ENCODE measurements at places on chromosomes 12 and 14. TPM values are rescaled to one million over a fixed set of nuclear protein-coding genes. Genes with fewer than 3 reads are reported as not detected.

DNA sequence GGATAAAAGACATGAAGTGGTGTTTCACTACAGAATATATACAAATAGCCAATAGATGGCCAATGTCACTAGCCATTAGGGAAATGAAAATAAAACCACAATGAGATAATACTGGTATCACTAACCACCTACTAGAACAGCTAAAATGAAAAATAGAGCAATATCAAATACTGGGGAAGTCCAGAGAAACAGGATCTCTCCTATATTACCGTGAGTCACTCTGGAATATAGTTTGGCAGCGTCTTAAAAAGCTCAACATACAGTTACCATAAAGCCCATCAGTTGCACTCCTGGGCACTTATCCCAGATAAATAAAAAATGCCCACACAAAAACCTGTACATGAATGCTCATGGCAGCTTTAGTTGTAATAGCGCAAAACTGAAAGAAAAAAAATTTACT lies 101.7 kb downstream of the TMTC1 start:
- DNase-seq: no peak

- DNase-seq: no peak
Measured at GRCh38 chr14:83058068-83058467, 1524.4 kb upstream of the SEL1L start.

DNA sequence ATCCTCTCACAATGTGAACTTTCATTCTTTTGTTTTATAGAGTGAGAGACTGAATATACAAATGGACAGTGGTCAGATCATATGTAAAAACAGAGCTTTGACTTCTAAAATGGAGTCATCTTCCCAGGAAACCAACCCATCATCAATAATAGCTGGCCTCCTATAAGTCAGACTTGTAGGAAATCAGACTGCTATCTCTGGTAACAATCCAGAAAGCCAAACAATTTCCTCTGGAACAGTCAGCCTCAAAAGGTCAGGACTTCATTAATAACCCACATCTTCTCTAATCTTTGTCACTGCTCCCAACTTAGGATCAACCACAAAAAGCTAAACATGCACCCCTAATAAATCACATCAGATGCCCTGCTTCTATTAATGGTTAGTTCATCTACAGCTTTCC lies 227.9 kb upstream of the G2E3 start:
- no peak for DNase-seq

- no peak for DNase-seq
Measured at GRCh38 chr12:26396402-26396801, 201.0 kb downstream of the SSPN start.

- no peak for DNase-seq
Measured at GRCh38 chr14:99038431-99038820, 233.6 kb downstream of the BCL11B start.

DNA sequence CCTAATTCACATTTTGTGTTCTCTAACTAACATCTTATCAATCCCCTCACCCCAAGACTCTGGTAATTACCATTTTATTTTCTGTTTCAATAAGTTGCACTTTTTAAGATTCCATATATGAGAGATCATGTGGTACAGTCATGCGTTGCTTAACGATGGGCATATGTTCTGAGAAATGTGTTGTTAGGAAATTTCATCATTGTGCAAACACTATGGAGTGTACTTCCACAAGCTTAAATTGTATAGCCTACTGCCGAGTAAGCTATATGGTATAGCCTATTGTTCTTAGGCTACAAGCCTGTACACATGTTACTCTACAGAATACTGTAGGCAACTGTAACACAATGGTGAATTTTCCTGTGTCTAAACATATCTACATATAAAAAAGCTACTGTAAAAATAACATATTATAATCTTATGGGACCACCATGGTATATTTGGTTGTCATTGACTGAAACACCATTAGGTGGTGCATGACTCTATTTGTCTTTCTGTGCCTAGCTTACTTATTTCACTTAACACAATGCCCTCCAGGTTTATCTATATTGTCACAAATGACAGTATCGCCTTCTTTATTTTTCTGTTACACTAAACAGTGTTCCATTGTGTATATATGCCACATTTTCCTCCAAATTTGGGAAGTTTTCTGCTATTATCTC lies 473.4 kb upstream of the LMO3 start:
- no peak for DNase-seq

- peak; percentile 34 for DNase-seq
Measured at GRCh38 chr12:78703820-78704525, 160.6 kb upstream of the SYT1 start.

Gene LHX5
- 3.5 TPM for total RNA-seq

GRCh38 chr14:89279649-89280232 lies 137.3 kb downstream of the FOXN3 start:
- no peak for DNase-seq

Gene KLHL33
- 2.1 TPM for total RNA-seq

Gene IFT43
- total RNA-seq: 20.9 TPM

DNA sequence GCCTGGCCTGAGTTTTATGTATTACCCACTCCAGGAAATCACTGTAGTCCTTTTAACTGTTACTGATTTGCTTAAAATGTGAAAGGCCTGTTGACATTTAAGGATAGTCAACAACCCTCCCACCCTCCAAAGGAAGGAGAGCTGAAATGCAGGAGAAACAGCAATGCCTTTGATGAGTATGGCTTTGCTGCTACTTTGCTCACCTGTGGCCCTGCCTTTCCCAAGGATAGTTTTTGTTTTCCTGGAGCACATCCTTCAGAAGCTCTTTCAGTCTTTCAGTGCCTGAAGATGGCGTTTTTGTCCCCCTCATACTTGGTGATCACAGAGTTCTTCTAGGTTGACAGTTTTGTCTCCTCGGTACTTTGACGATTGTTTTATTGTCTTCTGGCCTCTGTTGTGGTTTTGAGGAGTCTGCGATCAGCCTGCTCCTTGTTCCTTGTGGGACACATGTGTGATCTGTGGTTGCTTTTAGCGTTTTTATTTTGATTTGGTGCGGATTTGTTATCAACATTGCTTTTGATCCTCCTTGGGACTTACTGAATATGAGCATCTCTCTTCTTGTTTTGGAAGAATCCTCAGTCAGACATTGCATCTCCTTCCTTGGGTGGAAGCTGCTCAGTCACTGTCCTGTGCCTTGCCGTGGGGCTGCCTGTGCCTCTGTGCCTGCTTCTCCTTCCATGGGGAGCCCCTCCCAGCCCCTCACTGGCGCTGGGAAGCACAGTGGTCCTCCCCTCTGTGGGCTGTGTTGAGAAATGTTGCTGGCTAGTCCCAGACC lies 17.2 kb downstream of the PACS2 start:
- no peak for DNase-seq

DNA sequence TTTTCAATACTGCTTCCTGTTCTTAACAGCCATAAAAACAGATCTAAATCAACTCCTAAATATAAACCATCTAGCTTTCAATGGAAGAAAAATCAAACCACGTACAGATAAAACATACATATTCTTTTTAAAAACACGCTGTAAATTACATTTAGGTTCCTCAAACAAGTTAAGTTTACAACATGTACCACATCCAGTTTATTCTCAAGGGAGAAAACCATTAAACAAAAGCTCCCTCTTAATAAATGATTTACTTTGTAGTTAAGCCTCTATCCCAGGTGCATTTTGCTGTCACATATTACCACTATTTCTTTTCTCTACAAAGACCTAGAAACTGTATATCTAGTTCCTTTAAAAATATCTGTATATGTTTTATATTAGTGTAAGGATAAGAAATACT lies 3.1 kb downstream of the NUMB start:
- no peak for DNase-seq

DNA sequence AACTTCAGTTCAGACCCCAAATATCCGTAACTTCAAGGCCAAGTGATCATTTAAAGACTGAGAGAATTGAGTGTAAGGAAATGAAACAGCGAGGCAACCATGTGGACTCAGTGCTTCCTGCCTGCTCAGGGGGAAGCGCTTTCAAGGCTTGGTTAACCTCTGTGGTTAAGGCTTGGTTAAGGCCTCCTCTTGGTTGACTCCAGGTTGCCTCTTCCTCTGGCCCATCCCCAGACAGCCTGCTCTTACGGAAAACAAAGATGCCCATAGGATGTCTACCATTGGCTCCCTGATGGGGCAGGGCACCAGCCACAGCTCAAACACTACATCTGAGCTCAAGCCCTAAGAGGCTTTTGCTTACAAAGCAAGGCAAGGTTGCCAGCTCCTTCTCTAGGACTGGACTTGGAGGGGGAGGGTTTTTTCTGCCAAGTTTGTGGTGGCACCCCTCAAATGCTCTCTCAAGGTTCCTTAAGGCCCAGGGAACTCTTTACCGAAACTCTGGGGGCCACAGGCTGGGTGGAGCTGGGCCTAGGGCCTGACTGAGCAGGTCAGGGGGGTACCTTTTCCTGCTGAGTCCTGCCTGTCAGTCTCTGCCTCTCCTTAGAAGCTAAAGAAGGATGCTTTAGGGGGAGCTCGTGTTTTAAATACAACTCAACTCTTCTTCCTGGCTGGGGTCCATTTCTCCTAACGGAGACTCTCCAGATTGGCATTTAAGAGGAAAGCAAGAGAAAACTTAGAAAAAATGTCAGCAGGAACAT lies 13.7 kb downstream of the COL2A1 start:
- no peak for DNase-seq

Gene GALNT9
- total RNA-seq: 9.5 TPM

DNA sequence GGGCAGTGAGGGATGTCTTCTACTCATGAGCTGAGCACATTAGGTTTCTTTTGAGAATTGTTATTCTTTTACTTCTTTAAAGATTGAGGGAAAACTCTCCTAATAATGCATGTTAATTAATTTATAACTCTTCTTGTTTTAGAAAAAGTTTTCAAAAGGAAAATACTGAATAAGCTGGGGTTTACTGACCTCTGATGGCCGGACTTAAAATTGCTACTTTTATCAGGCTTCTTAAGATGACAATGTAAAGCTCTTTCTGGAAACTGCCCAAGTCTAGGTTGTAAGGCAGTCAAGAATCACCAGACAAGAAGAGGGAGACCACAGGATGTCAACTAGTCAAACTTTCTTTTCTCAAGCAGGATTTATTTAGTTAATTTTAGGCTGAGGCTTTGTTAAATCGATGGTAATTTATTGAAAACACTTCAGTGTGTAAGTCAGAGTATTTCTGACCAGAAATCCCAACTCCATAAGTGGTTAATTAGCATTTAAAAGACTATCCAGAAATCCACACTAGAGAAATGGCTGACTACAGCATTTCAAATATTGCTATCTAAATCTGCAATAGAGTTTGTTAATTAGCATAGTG lies 82.1 kb downstream of the AVPR1A start:
- DNase-seq: peak; percentile 50

Gene TC2N
- total RNA-seq: 17.1 TPM

Gene SPIC
- not detected for total RNA-seq

Gene TAS2R19
- 15.9 TPM for total RNA-seq

- DNase-seq: no peak
Measured at GRCh38 chr14:91263329-91263728, 18.8 kb upstream of the GPR68 start.

GRCh38 chr14:51661504-51661903 lies 9.8 kb downstream of the FRMD6 start:
- DNase-seq: no peak

GRCh38 chr12:130603396-130603965 lies 112.6 kb downstream of the RIMBP2 start:
- no peak for DNase-seq

Gene TXNDC16
- total RNA-seq: 20.9 TPM

- DNase-seq: peak; percentile 86
Measured at GRCh38 chr12:14384783-14385638, 19.5 kb downstream of the ATF7IP start.

- no peak for DNase-seq
Measured at GRCh38 chr12:62256408-62257096, 3.7 kb upstream of the USP15 start.

Gene VRTN
- total RNA-seq: not detected

DNA sequence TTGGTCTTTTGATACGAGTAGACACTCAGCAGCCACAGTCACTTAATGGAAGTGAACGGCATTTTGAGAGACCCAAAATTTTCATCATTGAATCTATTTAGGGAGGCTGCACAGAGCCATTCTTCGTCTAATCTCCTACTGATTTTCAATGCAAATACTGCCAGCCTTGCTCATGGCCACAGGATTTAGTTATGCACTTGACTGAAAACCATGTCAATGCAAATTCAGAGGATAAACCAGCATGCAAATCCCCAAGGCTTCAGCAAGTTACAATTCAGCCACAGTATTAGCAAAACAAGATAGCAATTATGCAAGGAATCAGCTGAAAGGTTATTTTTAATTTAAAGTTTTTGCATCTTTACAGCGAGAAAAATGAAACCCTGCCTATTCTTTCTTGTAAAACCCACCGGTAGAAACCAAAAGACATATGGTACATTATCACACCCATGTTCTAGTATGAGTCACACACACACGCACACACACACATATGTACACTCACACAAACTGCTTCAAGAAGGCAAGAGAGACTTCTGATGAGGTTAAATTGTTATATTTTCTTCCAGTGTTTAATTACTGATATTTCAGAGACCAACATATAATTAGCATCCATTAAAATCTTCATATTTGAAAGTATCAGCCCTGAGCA lies 985.3 kb upstream of the FLRT2 start:
- no peak for DNase-seq

Gene L2HGDH
- 11.8 TPM for total RNA-seq

DNA sequence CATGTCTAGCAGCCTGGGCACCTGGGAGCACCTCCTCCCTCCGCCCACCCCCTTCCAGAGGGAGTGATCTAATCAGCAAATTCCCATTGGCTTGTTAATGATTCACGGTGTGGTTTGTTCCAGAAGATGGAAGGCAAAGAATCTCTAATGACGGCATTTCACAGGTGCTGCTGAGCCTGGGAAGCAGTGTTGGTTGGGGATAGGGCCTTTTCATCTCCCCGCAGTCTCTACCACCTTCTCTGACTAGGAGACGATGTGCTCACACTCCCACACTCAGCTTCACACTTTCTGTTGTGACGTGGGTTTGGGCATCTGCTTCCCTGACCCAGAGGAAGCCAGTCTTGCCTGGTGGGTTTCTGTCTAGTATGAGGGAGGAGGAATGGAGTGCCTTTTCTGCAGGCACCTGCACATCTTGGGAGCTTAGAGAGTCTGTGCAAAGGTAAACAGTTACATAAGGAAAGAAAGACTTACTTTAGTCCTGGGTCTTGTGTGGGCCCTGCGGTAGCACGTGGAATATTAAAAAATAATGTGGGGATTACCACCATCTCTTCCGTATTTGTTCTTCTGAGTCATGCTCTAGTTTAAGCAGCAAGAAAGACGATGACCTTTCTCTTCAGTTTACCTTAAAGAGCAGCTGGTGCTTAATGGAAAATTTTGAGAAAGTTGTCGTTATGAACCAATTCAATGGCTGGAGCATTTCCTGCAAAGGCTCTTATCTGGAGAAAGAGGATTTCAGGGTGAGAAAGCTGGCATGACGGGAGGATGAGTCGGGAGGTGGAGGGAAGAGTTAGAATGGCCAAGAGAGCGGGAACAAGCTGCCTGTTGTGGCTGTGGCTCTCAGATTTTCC lies 70.6 kb upstream of the ARHGAP5 start:
- no peak for DNase-seq

- no peak for DNase-seq
Measured at GRCh38 chr14:105161309-105161708, 7.3 kb downstream of the JAG2 start.

DNA sequence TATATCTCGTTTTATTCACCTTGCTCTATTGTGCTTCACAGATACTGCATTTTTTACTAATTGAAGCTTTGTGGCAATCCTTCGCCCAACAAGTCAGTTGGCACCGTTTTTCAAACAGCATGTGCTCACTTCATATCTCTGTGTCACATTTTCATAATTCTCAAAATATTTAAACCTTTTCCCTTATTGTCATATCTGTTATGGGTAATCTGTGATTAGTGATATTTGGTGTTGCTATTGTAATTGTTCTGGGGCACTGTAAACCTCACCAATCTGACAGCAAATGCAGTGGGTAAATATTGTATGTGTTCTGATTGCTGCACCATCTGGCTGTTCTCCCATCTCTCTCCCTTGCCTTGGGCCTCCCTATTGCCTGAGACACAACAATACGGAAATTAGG lies 191.3 kb downstream of the BTG1 start:
- no peak for DNase-seq

Data from spinal cord (tissue), 10 donors.